ENCODE measurements at places on chromosomes 5 and 9.

DNA sequence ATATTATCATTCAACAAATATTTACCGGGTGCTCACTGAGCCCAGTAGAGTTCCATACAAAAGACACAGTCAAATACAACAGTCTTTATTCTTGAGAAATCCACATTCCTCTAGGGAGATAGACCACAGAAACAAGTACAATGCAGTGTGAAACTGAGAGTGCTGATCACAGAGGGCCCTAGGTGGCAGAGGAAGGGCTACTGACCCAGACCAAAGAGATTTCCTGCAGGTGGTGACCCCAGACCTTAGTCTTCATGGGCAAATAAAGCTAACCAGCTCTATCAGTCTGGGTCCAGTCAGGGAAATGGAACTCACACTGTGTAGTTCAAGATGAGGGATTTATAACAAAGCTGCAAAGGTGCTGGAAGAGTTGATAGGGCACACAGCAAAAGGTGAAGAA is 110.4 kb upstream of the SLC27A6 start:
- DNase-seq, result no peak

DNA sequence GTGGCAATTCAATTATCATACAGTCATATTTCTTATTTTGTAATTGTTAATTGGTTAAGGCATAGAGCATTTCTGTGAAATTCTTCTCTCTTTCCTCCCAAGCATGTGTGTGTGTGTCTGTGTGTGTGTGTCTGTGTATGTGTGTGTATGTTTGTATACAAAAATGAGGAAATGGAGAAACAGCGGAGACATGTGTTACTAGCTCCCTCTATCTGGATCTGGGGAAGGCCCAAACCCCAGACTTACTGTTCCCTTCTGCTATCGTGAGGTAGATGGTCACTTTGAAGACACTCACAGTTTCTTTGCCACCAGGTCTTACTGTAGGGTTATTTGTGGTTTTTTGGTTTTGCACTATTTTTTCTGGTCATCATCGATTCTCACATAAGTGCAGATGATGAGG is 11.4 kb upstream of the C5orf63 start:
- no peak for DNase-seq

DNA sequence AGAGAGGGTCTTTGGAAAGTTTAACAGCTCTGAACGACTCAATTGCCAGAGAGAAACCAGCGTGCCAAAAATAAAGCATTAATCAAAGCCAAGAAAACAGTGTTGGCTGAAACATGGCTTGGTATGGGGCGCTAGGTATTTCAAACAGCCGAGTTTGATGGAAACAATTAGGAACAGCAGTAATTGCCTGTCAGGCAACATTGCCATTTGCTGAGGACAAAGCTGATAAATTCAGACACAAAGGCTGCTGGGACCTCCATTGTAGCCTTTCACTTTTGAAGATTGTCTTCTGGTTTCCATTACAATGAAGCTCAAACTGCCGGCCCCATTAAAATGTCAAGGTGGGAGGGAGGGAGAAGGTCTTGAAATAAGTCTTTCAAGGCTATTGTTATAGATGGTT is 125.4 kb upstream of the SPDL1 start:
- DNase-seq, result no peak

- DNase-seq, result no peak
Measured at GRCh38 chr9:7103367-7103766, 345.6 kb downstream of the KDM4C start.

GRCh38 chr5:108345541-108346171 is 36.2 kb downstream of the FBXL17 start:
- DNase-seq, result no peak

GRCh38 chr5:120803282-120803681 is 339.2 kb downstream of the PRR16 start:
- DNase-seq, result no peak

- no peak for DNase-seq
Measured at GRCh38 chr5:152634586-152634985, 229.5 kb upstream of the NMUR2 start.

GRCh38 chr5:144549580-144549979 is 378.9 kb downstream of the KCTD16 start:
- DNase-seq, result no peak

GRCh38 chr5:135719428-135720063 is 114.9 kb upstream of the SLC25A48 start:
- no peak for DNase-seq

DNA sequence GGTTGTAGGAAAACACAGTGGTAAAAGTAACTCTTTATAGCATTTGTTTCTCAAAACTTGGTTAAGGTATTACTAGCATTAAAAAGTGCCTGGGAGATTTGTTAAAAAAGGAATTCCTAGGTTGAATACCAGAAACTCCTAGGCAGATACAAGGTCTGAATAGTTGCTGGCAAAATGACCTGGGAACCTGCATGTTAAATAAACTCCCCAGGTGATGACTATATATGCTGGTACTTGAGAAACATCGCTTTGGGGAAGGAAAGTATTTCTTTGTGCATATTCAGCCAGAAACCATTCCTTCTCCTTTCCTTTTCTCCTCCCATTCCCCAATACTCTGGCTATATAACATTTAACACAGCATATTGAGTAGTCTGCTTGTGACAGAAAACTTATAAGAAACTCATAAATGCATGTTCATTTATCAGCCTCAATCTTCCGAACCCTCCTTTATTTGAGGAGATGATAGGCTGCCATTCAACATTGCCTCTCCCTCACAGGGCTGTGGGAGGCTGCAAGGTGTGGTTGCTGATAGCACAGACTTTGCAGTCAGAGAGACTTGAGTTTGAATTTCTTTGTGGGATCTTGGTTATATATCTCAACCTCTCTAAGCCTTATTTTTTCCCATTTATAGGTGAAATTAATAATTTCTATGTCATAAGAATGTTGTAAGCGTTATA is 28.7 kb downstream of the PCSK1 start:
- DNase-seq, result no peak

- no peak for DNase-seq
Measured at GRCh38 chr5:18992264-18992663, 995.7 kb downstream of the CDH18 start.

DNA sequence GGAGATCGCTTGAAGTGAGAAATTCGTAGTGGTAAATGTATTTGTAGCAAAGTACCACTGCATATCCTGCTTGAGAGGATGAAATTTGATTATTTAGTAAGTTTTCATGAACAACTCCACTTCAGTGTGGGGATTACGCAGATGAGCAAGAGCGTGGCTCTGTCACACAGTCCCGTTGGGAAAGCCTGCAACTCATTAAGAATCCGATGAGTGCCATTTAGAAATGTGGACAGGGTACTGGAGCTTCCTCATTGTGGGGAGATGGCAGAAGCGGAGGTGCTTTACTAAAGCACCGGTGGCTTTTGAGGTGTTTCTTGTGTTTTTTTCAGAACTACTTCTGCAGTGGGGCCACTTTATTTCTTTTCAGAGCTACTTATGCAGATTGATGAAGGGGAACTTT is 1.4 kb downstream of the TJP2 start:
- no peak for DNase-seq

- no peak for DNase-seq
Measured at GRCh38 chr9:72333197-72333596, 31.8 kb downstream of the ZFAND5 start.

DNA sequence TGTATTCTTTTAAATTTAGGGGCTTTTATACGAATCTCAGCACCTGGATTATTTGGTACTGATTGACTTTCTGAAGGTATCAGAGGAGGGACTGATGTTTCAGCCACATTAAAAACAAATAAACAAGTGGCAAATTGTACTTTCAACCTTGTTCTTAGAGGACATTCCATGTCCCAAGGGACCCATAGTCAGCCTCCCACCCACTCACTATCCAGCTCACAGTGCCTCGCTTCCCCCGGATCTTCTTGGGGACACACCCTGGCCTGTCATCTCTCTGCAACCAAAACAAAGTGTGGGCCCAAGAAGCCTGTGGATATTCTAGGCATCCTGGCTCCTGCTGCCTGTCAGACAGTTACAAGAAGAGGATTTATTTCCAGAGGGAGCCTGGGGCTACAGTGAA is 8.8 kb upstream of the BOD1 start:
- DNase-seq, result no peak

Data from CD4-positive, alpha-beta T cell treated with Interferon gamma for 1 hour (primary cell).